ENCODE measurements at places on chromosomes 5 and 9. TPM values are rescaled to one million over a fixed set of nuclear protein-coding genes. Genes with fewer than 3 reads are reported as not detected.

The PCDHB13 gene
- 9.2 TPM for total RNA-seq

The LRSAM1 gene
- total RNA-seq = 23.7 TPM

The RALGDS gene
- total RNA-seq = 95.8 TPM

The FAT2 gene
- 0.31 TPM for total RNA-seq

The MAML1 gene
- total RNA-seq = 9.4 TPM

The RNF183 gene
- not detected for total RNA-seq

The IL6ST gene
- total RNA-seq = 32.0 TPM

- DNase-seq = no peak
Measured at GRCh38 chr5:153086486-153086885, 404.0 kb upstream of the GRIA1 start.

DNA sequence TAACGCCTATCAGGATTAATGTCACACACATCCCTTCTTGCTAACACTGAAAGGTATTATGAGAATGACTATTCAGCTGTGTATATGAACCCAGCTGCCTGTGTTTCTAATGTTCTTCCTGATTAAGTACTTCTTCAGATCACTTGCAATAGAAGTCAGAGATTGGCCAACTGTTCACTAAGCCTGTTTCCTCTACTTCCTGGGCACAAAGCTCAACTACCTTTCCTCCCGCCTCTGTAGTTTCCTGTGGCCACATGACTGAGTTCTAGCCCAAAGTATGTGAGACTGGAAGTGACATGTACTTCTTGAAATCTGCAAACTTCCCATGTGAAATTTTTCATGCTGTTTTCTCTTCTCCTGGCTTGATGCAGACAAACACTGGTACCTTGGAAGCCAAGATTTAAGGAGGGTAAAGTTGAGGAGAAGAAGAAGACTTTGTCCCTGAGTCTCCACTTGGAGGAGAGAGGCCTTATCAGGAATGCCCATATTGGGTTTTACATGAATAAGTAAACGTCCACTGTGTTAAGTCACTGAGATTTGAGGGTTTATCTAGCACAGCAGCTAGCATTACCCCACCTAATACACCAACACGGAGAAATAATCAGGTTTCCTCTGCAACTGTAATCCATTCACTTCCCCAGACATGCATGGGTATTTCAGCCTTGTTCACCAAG, 58.6 kb downstream of the SLIT3 start:
- DNase-seq = no peak

DNA sequence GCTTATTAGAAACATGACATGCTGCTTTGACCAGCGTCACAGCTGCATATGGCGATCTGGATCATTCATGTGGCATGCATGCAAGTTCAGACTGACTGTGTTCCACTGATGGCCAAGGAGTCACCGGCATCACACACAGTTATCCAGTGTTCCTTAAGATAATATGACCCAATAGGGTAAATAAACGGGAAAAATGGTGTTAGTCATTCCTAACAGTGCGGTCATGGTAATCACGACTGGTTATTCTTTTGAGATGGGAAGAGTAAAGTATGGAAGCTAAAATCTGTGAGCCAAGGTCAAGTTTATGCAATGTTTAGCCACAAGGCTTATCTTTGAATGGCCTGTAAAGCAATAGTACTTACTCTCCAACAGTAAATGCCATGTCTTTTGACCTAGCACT, 29.3 kb upstream of the LVRN start:
- DNase-seq = no peak

DNA sequence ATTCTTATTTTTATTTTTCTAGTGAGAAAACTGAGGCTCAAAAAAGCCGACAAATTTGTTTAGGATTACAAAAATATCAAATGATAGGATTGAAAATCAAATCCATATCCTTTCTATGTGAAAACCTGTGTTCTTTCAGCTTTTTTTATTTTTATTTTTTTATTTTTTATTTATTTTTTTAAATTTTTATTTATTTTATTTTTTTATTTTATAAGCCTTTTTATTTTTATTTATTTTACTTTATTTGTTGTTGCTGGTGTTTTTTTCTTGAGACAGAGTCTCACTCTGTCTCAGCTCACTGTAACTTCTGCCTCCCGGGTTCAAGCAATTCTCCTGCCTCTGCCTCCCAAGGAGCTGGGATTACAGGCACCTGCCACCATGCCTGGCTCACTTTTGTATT, 45.4 kb upstream of the CDKN2B start:
- no peak for DNase-seq

- no peak for DNase-seq
Measured at GRCh38 chr5:78354066-78354670, 6.2 kb upstream of the SCAMP1 start.

GRCh38 chr5:179872055-179872827, 13.6 kb upstream of the MRNIP start:
- no peak for DNase-seq

- no peak for DNase-seq
Measured at GRCh38 chr5:136781464-136781863, 416.1 kb upstream of the TRPC7 start.

GRCh38 chr5:83251849-83252248, 174.5 kb downstream of the XRCC4 start:
- no peak for DNase-seq

GRCh38 chr9:96067600-96067999, 192.1 kb downstream of the ERCC6L2 start:
- DNase-seq = no peak

DNA sequence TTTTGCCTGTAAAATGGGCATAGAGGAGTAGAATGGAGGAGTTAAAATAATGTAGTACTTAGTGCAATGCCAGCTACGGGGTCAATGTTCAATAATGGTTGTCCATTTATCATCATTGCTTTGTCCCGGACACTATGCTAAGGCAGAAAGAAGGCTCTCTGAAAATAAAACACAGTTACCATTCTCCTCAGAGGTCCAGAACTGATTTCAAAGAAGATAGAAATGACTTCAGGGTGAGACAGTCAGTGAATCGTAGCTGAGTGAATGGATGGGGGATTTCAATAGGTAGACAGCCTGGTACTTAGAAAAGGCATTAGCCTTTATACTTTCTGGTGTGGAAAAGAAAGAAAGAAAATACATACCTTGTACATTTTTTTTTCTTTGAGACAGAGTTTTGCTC, 1.2 kb upstream of the AK3 start:
- DNase-seq = no peak

DNA sequence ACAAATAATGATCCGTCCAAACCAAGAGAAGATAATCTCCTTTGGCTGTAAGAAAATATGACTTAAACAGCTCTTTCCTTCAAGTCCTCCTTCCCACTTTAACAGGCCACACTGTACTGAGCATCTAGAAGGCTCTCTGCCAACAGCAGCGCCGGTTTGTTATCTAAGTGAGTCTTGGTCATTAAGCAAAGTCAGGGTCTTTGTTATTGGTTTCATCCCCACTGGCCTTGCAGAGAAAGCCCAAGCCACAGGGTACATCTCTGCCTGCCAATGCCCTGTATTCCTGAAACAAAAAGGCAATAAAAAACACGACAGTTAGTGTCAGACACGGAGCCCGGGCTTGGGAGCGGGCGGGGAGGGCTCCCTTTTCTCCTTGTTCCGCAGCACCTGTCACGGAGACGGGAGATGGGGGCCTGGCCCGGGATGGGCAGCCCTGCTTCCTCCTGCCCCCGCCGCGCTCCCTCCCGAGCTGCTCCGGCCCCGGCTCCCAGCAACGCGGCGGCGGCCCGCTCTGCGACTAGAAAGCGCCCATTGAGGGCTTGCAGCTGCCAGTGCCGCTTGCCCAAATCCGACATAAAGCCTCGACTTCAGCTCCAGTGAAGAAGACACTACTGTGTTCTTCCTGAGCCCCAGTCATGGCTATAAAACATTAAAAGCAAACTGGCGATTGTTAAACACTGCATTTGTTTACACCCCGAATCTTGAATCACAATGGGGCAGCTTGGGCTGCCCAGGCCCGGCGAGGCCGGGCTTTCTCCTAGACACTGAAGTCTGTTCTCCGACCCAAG, 28.1 kb upstream of the PIK3R1 start:
- DNase-seq = peak; percentile 80

DNA sequence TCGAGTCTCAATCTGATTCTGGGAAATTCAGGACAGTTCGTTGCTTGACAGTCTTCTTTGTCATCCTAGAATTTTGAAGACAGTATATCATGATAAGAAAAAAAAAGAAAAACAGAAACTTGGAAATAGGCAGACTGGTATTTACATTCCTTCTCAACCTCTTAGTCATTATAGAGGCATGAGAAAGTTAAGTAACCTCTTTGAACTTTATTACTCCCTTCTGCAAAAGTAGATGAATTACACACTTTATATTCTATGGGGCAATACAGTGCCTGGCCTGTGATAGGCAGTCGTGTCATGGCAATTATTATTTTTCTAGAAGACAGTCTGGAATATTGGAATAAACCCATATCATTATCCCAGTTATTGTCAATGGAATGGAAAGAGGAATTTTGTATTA, 828.9 kb downstream of the TLR4 start:
- DNase-seq = no peak

DNA sequence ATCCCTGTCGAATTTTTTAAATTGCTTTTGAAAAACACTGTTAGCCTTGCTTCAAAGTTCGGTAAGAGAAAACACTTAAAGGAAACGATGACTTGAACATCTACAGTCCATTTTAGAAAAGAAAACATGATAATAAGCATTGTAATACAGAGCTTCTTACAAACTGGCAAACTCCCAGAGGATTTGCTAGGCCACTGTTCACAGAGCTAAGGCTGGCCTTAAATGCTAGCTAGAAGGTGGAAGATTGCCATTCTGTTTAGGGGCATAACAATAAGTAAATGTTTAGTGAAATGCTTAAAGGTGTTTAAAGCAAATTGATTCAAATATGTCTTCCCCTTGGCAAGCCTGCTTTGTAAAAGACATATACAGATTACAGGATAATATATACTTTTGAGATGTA, 169.6 kb downstream of the TLE4 start:
- no peak for DNase-seq

DNA sequence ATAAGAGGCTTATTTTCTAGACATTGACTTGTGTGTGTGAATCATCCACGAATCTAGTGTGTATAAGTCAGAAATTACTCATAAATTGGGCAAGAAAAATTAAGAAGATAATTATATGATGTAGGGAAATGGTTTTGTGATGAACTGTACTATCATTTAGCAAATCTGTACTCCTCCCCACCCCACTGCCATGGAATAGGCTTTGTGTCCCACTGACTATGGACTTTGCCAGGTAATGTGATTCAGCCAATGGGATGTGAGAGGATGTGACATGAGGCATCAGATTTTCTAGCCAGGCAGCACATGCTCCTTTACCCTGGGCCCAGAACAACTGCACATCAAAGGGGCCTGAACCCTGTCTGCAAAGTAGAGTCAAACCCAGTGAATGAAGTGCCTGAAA, 406.6 kb downstream of the CTNND2 start:
- no peak for DNase-seq

GRCh38 chr5:111511174-111511830, 1.0 kb downstream of the STARD4 start:
- DNase-seq = no peak

DNA sequence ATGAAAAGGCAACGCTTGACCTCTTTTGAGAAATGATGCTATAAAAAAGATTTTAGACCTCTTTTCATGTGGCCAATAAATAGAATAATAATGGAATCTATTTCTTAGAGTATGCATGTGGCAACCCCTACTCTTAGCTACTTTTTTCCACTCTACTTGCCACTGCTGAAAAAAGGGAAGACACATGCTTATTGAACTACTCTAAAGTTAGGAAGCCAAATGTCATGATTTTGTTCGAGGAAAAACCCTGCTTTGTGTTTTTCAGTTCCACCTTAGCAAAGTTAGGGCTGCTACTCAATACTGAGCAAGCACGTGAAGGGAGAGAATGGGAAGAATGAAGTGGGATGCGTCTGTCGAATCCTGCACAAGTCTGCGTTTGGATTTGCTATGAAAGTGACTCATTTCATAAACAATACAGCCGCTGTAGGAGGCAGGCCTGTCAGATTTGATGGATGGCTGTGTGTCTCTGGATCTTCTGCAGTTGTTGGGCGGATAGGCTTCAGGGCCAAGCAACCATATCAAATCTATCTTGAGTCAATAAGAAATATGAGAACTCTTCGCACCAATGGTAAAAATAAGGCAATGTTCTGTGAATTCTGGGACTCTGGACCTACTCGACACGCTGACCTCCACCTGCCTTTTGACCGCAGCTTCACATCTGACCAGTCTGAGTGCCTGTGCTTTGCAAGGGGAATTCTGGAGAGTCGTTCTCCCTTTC, 333.6 kb downstream of the PIK3R1 start:
- DNase-seq = no peak
